ENCODE measurements at places on chromosomes 2 and 18.
A peak's percentile ranks its signal among the peaks of the same experiment; 100 is the strongest.

- DNase-seq, result no peak
Measured at GRCh38 chr18:75349668-75350511, 77.6 kb downstream of the SMIM21 start.

GRCh38 chr2:100821255-100821910 lies 1.4 kb downstream of the NPAS2 start:
- DNase-seq, result no peak

DNA sequence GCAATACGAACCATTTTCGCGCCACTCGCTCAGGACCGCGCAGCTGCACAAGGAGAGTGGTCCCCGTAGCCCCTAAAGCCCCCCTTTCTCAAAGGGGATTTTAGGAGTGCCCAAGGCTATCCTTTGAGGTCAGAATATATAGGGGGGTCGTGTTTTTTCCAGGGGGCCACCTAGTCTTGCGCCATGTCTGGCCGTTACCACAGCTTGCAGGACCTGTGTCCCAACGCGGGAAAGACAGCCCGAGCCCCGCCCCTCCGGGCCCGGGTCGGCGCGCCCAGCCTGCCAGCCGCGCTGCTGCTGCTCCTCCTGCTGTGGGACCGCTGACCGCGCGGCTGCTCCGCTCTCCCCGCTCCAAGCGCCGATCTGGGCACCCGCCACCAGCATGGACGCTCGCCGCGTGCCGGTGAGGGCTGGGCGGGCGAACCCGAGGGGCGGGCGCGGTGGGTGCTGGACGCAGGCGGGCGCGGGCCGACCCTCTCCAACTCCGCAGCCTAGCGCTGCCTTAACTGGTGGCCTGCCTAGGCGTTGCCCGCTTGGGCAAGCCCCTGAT lies at the start of gene CDCA7:
CDCA7 (plus strand) TSS at position 291 of the 550 bp plus-strand sequence; CDS start at position 383, 92 bp downstream.
- peak; percentile 66 for DNase-seq

DNA sequence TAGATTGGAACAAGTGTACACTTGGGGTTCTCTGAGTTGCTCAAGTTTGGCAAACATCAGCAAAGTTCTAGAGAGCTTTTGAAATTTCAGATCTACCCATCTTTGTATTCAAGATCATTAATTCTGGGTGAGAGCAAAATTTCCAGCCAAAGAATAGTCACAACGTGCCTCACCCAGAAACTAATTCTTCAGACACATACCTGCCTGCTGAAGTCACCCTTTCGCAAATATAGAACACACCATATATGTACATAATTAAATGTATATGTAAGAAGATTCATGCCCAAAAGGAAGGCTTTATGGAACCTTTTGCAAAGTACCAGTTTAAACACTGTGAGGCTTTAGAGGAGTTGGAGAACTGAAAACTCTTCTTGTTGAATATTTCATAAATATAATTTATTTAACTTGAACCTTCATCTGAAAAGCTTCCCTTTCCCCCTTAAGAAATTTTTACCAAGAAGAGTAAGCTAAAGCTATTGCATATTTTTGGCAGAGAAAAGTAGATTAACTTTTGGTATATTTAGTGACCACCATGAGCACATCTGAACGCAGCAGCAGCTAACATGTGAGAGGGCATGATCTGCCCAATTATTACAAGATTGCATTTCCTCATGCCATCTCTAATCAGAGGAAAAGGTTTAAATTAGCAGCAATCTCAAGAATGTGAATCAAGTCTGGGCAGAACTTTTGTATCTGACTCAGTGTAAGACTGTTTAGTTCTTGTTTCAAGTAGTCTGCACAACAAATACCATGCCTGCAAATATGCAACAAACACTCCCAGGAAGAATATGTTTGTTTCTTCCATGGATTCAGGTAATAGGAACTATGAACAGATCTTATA lies 8.2 kb downstream of the RND3 start:
- no peak for DNase-seq

DNA sequence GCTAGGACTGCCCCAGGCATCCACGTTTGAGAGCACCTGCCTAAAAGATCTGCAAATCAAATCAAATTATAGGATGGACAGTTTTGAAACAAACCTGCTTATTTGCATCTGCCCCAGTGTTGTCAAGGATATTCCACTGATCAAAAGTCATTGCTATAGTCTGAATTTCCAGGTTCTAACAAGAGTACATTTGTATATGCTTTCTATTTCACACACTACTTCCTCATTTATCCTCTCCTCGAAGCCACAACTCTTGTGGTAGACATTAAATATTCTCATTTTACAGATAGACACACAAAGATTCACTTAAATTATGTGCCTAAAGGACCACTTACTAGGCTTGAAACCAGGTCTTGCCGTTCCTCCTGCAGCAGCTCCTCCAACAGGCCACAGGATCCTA lies 11.9 kb upstream of the TET3 start:
- no peak for DNase-seq

GRCh38 chr2:85158559-85159273 lies 25.5 kb downstream of the TCF7L1 start:
- DNase-seq, result no peak

DNA sequence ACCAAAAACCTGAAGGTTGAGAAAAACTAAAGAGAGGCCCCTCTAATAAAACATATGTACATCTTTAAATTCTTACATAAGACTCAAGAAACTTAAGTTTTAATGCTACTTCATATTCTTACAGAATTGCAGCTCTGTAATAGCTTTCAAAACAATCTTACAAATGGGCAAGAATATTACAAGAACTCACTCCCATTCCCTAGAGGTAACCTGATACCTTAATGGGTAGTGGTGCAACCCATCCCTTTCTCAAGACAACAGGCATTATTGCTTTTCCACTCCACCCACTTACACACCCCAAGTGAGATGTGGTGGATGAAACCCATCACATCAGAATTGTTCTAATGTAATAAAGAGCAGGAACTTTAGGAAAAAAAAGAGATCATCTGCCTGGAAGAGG lies 103.7 kb downstream of the RBMS1 start:
- no peak for DNase-seq

DNA sequence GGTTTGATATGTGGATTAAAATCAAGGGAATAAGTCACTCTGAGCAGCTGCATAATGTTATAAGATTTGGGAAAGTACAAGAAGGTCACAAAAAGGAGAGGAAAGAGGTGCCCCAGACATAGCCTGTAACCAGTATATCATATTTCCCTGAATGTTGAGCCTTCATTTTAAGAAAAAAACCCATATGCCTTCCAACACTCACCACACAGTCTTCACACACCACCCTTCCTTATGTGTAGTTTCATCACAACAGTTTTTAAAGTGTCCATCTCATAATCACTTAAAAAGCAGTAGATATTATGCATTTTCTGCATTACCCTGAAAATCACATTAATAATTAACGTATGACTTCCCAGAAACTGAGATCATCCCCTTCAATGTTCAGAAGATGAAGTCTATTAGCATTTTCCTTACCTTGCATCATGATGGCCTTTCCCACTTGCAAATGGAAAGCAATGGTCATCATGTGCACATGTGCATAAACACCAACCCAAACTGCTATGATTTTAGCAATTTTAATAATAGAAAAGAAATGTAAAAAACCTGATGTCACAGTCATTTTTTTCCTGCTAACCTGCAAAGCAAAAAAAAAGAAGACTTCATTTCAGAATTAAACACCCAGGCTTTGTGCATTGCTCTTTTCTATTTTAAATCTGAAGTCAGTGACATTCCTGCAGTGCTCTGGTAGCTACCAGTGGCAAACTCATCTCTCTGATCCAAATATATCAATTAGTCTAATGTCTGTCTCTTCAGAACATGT lies 465.0 kb downstream of the SUCLG1 start:
- DNase-seq, result no peak

- no peak for DNase-seq
Measured at GRCh38 chr2:65548576-65549256, 116.3 kb upstream of the SPRED2 start.

- no peak for DNase-seq
Measured at GRCh38 chr2:8438996-8439395, 242.9 kb upstream of the ID2 start.

GRCh38 chr2:197268786-197269584 lies 41.6 kb downstream of the ANKRD44 start:
- DNase-seq, result no peak

DNA sequence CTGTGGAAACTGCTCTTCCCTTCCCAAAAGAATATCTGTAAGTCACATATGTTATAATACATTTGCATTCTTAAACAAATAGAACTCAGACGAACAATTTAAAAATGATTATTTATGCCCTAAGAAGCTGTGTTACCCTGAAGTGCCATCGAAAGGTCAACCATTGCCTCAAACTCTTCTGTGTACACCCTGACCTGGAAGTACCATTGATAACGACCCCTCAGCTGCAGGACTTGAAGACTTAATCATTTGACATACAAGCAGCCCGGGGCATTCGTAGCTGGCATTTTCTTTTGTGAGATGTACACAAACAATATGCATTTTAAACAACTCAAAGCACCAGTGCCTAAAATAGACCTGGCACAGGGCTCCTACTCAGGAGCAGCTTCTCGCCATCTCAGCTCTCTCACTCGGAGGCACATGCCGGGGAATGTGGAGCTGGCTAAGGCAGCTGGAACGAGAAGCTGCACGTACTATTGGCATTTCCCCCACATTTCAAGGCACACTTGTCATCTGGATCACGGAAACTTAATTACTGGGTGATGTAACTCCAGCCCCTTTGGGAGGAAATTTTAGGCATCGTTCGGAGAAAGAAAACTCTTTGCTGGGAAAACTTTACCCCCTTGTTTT lies 170.0 kb upstream of the GALNT5 start:
- DNase-seq, result no peak

- peak; percentile 35 for DNase-seq
Measured at GRCh38 chr18:76822506-76823160, at the start of gene ZNF236. TSS of gene ZNF236 (plus strand) at chr18:76822557. CDS start at chr18:76822608, 51 bp downstream.

DNA sequence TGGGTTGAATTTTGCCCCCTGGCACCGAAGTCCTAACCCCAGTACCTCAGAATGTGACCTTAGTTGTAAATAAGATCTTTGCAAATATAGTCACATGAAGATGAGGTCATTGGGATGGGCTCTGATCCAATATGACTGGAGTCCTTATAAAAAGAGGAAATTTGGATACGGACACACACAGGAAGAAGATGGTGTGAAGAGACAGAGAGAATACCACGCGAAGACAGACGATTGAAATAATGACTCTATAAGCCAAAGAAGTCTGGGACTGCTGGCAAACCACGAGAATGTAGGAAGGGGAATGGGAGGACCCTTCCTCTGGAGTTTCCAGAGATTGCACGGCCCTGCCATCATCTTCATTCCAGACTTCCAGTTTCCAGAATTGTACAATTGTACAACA lies 98.6 kb downstream of the CPO start:
- no peak for DNase-seq

GRCh38 chr2:168552450-168552856 lies 96.4 kb downstream of the CERS6 start:
- peak; percentile 81 for DNase-seq

DNA sequence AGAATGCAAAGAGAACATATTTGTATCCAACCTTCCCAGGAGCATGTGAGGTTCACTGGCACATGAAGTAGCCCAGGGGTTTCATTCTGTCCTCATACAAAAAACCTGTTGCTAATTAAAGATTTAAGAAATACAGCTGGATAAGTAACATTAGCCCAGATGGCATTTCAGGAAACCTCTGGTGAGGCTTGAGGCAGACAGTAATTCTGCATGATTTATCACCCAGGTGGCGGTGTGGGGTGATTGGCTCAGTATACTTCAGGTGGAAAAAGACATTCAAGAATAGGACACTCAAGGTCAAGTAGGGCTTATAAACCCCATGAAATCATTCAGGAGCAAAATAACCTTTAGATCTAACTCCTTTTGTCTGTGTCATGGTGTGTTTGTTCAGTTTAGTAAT lies 237.4 kb downstream of the RNF144A start:
- DNase-seq, result no peak

- DNase-seq, result no peak
Measured at GRCh38 chr18:41864216-41864615, 90.8 kb upstream of the PIK3C3 start.

DNA sequence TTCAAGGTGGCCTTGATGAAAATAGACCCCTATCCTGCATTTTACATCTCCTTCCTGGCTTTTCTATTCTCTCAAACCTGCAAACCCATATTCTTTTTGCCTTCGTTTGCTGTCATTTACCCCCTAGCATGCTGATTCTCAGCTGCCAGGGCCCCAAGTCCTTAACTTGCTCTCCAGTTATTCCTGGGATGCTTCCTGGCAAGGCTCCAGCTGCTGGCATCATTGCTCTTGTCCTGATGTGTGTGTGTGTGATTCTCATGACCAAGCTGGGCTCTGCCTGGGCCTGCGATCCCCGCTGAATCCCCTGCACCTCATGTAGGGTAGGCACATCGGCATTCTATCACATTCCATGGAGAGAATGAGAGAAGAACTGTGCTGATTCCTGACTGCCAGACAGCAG lies 11.9 kb downstream of the NPAS2 start:
- no peak for DNase-seq

DNA sequence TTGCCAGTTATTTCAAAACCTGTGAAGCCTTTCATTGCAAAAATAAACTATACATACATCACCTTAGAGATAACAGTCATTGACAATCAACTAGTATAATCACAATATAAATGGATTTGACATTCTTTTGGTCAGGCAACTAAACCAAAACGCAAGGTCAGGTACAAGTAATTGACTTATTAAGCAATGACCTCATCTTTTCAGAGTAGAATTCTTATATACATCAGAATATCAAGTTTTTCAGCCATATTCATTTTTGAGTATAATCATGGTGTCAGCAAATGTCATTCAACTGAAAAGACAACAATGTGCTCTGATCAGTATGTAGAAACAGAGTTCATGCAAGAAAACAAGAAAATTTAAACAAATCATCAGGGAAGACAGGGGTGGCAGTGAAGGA lies 208.6 kb downstream of the TGIF1 start:
- no peak for DNase-seq

- no peak for DNase-seq
Measured at GRCh38 chr2:75799859-75800258, 89.1 kb upstream of the GCFC2 start.

DNA sequence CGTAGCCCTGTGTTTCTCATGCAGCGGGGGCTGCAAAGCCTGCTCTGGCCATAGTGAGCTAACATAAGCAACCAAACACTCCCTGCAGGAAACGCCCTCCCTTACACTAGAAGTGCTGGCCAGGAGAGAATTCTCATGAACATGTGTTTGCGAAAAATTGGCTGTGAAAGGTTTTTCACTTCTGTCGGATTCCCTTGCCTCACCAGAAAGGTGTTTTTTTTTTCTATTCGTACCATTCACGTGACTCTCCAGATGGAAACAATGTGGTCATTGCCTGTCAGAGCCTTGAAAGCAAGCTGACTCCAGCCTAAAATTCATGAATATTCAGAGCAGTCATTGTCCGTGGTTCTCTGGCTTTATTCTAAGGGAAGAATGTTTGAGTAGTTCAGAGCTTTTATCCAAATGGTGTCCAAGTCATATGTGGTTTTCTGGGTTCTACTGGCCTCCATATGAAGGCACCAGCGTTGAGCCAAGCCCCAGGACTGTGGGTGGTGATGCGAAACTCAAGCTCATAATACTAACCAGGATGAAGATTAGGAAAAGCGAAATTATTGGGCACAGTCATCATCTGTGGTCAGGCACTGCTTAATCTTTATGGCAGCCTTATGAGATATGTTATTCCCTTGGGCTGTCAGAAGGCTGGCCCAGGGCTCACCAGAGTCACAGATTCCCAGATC lies 236.4 kb downstream of the ALPK2 start:
- no peak for DNase-seq

Measured in DMS153 (cell line).